Activated CD4-positive, alpha-beta memory T cell treated with anti-CD3 and anti-CD28 coated beads, Interleukin-2, amount 10 ng/mL, durations not matched to agents 7 days and 5 days (primary cell): ENCODE measurements at places on chromosomes 7 and 10.

- DNase-seq = no peak
Measured at GRCh38 chr7:101333912-101334311, 12.3 kb upstream of the IFT22 start.

GRCh38 chr7:33050535-33051318 is 11.8 kb downstream of the NT5C3A start:
- DNase-seq = no peak

DNA sequence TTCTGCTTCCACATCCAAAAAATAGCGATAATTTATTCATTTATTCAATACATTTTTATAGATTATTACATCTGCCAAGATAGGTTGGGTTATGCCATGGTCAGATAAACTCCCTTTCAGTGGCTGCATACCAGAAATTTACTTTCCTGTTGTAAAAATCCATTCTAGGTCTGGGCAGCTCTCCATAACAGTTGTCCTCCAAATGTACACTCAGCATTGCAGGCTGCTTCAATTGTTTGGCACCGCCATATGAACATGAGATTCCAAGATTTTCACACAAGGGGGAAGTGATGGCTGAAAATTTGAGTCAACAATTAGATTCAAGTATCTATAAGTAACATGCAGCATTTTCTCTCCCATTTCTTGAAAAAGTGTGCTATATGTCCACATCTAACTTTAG is 568.7 kb downstream of the ETV1 start:
- no peak for DNase-seq

- no peak for DNase-seq
Measured at GRCh38 chr10:132199854-132200311, 13.1 kb downstream of the DPYSL4 start.
